ENCODE measurements at places on chromosomes 7 and 10. TPM values are rescaled to one million over a fixed set of nuclear protein-coding genes. Genes with fewer than 3 reads are reported as not detected.

GRCh38 chr10:132477066-132477397 is 60.6 kb upstream of the INPP5A start:
- no peak for DNase-seq

Gene AUTS2
- 26.1 TPM for total RNA-seq

DNA sequence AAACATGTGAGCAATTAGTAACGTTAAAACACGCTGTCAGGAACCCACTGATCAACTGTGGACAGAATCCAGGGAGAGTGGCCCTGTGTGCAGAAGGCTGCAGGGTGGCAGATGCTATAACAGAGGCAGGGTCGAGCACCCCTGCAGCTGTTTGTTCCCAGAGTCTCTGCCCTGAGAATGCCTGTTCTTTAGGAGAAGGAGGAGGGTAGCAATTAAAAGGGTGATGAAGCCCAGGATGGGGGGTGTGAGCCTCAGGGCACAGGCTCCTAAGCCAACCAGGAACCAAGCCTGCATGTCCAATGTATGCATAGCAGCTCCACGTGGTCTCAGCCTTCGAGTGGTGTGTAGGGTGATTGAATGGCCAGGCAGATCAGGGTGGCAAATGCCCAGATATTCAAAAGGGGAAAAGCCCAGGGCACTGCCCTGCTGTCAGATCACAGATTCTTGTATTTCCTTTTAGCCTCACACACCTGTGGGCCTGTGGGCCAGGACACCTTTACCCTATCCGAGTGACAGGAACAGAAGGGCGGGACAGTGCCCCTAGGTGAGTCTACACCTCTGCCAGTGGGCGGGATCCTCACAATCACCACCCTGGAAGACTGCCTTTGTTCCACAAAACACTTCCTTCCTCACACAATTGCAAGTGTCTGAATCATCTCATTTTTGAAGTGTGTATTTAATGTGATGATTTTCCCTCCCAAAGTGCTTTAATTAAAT is 7.3 kb downstream of the WDFY4 start:
- no peak for DNase-seq

GRCh38 chr10:132362151-132362611 is 30.2 kb downstream of the LRRC27 start:
- DNase-seq = no peak

Gene SFTPA2
- total RNA-seq = 6.5 TPM

Gene TAS2R5
- 0.45 TPM for total RNA-seq

Gene LRRC18
- total RNA-seq = not detected

DNA sequence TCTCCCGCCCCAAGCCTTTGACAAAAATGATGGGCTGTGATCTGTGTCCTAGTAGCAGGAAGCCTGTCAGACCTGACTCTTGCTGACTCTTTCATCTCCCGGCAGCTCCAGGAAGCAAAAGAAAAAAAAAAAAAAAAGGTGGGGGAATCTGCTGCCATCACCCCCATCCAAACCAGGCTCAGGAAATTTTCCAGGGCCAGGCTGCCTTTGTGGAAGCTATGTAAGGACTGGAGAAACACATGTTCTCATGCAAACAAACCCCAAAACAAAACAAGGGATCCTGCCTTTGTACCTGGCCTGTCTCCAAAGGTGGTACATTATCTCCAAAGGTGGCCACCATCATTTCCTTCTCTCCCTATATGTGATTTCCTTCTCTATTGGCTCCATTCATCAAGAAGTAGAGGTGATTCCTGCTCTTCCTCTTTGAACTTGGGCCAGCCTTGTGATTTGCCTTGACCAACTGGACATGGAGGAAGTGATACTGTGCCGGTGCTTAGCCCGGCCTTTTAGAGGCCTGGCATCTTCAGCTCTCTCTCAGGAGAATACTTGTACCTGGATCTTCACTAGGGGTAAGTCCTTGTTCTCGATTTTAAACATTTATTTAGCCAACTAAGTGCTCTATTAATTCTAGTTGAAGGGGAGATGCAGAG is 192.2 kb upstream of the SVIL start:
- DNase-seq = no peak

Gene FAM24B
- total RNA-seq = 0.60 TPM

DNA sequence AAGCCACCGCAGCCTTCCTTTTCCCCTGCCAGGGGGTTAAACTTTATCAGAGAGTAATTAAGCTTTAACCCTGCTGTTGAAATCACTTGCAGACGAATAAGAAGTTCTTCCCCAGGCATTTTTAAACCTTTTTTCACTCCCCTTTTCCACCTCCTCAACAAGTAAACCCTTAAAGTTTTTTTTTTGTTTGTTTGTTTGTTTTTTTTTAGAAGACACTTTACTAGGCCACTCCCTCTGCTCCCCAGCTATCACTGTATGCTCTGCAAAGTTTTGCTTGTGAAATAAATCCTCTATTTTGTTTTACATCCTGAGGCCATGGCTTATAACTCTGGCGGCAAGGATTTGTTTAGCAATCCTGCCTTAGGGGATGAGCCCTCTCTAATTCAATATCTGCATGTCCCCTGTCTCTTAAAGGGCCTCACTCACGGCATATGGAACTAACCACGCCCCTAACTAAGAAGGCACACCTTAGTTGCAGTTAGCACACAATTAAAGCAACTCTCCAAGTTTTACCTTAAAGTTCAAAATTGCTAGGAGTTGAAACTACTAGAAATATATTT is 1354.7 kb upstream of the LRRTM3 start:
- no peak for DNase-seq

DNA sequence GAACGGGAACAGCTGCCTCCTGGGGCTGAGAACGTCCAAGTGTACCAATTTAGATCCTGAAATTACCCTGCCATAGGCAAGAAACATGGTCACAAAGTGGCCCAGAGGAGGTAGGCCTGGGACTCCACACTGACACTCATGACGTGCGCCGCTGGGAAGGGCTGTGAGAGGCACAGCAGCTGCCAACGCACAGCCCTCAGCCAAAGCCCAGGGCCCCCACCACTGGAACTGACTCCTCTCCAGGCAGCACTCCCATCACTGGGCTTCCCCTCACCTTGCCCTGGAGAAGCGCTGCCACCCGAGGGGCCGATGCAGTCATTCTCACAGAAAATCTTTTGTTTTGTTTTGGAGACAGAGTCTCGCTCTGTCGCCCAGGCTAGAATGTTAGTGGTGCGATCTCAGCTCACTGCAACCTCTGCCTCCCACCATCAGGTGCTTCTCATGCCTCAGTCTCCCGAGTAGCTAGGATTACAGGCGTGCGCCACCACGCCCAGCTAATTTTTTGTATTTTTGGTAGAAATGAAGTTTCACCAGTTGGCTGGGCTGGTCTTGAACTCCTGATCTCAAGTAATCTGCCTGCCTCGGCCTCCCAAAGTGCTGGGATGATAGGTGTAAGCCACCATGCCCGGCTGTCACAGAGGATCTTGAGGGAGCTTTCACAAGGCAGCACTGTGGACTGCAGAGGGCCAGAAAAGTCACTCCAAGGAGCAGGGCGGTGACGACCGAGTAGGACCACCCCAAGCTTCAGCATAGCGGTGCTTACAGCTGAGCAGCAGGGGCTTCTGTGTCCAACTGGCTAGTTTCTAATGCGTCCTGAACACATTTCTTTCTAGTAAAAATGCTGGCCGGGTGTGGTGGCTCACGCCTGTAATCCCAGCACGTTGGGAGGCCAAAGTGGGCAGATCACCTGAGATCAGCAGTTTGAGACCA is 13.5 kb downstream of the GUSB start:
- DNase-seq = no peak

DNA sequence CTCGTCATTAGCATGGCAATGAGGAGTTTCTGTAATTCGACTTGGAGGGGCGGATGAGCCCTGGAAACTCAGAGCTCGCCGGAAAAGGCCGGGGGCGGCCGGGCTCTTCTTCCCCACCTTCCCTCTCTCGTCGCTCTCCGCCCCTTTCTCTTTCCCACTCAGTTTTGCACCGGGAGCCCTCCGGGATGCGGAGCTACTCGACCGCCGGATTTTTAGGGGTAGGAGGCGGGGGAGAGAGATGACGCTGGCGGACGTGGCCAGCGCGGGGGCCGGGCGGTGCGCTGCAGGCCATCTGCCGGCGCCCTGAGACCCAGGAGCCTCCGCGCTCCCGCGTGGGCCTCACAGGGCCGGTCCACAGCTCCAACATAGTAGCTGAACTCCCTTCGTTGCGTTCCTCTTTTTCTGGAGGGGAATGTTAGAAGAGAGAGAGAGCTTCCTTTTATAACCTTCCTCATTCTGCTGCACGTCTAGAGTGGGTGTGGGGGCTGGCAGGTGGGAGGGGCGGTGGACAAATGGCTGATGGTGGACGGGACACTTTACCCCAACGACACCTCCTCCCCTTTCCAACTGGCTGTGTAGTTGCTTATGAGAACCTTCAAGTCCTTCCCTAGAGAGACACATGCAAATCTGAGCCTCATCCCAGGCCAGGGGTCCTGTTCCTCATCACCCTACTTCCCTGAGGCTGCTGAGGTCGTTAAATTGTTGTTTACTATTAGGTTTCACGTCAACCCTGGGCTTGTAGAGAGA is 1.1 kb upstream of the HOXA1 start:
- no peak for DNase-seq

- DNase-seq = no peak
Observed at GRCh38 chr10:85791818-85792532, 574.6 kb downstream of the GRID1 start.

Gene HOXA7
- not detected for total RNA-seq

Gene NAT16
- total RNA-seq = not detected
